ENCODE measurements at places on chromosomes 7 and 10.

DNA sequence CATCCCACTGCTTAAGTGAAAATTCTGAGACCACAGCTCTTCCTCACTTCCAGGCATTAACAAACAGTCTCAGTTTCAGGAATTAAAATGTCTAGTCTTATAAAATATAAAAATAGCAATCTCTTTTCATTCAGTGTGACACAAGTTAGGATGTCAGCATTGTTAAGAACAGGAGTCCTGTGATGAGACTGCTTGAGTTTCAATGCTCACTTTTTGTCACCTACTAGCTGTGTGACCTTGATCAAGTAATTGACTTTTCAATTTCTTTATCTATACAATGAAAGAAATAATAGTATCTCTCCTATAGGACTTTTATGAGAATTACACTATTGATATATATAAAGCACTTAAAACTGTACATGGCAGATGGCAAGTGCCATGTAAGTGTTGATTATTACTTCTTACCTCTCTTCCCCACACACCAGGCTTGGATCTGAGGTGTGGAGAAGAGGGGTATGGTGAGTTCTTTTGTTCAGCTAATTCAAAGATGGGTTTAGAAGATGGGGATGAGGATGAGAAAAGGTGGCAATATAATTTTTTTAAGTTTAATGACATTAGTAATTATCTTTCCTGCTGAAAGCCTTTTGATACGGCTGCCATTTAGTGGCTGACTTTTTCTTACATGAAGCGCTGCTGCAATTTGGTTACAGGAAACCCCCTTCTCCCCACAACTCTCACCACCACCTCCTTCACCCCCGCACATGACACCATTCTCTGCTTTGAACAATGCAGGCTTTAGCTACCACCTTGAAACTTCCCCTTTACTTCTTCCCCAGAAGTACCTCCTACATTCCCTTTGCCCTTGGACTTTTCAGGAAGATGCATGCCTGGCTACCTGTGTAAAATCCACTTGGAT is 20.8 kb upstream of the HYAL4 start:
- no peak for DNase-seq

- no peak for DNase-seq
These were observed 39.4 kb upstream of the CHCHD3 start for GRCh38 chr7:133121175-133121844.

DNA sequence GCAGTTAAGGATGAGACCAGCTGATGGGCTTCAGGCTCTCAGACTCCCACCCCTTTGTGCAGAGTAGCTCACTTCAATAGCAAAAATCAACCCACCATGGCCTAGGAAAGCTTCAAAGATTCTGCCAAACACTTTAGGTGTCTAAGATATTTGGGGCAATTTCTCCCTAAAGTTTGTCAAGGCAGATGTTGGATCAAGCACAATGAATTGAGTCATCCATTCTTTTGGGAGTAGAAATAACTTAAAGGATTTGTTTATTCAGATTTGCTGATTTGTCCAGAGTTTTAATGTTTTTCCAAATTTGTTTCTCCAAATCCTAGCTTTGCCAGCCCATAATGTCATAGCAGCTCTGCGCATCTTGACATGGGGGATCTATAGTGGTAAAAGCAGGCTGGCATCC is 855.1 kb downstream of the LRMDA start:
- DNase-seq: no peak

GRCh38 chr10:124698545-124699469 is 45.4 kb downstream of the FAM53B start:
- no peak for DNase-seq

DNA sequence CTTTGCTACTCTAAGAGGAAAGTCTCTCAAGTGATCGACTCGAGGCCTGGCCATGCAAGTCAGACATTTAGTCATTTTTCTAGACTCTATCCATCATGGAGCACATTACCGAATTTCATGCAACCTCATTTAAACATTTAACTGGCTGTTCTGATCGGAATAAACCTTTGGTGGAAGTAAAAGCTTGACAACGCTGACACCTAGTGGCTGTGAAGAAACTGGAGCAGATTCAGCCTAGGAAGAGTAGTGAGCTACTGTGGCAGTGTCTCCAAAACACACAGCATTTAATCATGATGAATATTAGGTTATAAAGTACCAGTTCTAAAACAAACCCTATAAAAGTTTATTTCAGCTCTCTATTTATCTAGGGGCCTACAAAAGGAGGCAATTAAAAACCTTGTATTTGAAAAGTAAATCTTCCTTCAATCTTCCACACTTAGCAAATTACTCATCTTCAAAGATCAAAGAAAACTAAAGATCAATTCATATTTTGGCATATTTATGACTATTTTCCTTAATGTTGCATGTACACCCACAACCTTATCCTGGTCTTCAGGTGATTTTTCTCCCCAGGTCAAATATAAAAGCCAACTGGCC is 175.0 kb downstream of the CTNNA3 start:
- DNase-seq: peak; percentile 68

DNA sequence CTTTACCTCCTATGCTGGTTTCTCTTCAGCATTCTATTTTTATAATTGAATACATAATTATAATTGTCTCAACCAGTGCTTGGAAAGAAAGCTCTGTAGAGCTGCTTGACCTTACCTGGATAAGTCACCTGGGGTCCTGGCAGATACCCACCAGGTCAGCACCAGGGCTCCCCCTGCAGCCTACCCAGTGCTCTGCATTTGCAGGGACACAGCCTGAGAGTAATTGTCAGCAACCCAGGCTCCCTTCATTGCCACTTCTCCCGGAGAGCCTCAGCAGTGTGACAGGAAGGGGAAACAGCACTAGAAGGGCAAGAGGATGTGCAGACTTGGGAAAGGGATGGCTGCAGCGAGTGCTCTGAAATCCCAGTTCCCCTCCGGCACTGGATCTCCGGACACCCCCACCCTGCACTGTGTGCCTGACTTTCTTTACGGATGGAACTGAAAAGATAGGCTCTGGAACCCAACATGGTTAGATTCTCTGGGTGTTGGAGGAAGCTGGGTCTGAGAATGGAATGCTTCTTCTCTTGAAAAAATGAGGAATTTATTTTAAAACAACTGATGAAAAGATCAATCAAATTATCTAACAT is 11.4 kb upstream of the PAX4 start:
- no peak for DNase-seq

- no peak for DNase-seq
These were observed 111.3 kb upstream of the ASAH2 start for GRCh38 chr10:50362547-50363125.

DNA sequence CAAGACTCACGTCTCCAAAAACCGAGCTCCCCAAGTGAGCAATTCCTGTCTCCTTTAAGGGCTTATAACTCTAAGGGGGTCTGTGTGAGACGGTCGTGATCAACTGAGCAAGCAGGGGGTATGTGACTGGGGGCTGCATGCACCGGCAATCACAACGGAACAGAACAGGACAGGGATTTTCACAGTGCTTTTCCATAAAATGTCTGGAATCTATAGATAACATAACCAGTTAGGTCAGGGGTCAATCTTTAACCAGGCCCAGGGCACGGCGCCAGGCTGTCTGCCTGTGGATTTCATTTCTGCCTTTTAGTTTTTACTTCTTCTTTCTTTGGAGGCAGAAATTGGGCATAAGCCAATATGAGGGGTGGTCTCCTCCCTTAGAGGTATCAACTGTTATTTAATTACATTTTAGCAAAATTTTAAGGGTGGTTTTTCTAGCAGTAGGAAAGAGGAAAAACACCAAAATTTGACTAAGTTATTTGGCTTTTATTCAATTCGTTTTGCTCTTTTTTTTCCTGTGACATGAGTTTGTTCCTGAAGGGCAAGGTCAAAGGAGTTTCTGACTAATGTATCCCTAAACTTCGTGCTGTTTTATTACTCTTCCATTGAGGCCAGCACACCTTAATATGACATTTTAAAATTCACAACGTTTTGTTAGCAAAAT is 121.4 kb upstream of the SEC61G start:
- DNase-seq: no peak

GRCh38 chr7:116290740-116291139 is 80.4 kb downstream of the TES start:
- no peak for DNase-seq

DNA sequence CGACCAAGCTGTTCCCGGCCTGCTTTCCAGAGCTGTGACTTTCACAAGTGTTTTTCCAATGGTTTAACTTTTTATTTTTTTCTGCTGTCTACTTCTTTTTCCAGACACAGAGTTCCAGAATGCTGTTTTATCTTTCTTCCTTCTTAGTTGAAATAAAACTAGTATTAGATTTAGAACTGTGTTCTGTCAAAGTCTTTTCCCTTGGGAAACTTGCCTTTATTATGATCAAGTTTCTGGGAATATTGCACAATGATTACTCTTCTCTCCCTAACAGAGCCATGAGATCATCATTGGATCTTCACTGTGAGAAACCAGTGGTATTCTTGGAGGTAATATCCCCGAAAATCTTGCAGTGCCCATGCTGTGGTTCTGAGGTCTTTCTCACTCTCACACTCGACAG is 104.9 kb upstream of the KCND2 start:
- DNase-seq: peak; percentile 16

DNA sequence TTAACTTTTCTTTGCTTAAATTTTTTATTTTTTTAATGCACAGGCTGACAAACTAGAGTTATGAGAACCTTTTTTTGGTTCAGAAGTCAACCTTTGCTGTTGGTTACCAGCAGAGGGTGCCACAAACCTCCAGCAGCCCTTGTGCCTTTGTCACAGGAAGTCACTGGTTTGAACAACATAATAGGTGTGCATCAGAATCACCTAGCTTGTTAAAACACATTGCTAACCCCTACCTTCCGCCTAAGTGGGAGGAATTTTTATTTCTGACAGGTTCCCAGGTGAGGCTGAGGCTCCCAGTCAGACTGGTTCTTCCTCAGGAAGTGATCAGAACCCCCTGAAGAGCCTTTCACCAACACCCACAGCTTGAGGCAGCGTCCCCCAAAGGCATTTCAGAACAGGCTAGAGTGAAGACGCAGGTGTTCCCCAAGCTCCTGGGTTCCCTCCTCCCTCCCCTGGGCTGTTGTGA is 22.6 kb upstream of the VDAC2 start:
- DNase-seq: peak; percentile 66

DNA sequence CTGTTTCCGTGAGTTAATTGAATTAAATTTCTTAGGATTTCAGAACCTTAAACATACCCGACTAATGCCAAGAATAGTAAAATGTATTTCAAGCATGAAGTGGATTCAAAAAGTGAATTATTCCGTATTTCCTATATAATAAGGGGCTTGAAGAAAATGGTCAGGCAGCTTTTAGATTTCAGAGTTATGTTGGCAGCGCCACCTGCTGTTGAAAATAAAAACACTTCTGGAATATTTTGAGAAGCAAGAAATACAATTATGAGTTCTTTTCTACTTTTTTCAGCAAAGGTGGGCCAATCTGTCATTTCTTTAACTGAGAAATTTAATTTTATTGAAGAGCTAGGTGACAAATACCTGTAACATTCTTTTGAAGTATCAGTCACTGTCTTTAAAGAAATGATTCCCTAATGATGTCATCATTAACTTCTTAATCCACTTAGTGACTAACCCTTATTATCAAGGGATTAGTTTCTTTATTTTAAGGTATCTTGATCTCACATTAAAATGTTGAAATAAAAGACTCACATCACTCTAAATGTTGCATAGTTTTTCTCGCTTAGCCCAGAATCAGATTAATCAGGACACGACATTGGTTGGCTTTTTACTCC is 36.6 kb upstream of the AGR3 start:
- DNase-seq: peak; percentile 47

DNA sequence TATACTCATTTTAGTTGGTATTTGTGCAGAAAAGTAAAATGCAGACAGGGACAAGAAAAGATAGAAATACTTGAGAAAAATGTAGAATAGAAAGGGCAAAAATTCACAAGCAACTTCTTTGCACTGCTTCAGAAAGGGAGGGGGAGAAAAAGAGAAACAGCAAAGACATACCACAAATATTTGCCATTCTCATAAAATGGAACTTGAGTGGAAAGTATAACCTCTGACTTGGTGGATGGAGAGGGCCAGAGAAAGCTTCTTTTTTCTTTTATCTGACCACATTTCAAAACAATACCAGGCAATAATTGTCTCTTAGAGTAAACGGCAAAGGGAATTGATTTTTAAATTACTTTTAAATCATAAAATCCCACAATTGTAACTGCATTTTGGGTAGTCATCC is 35.8 kb upstream of the TRUB1 start:
- peak; percentile 22 for DNase-seq

DNA sequence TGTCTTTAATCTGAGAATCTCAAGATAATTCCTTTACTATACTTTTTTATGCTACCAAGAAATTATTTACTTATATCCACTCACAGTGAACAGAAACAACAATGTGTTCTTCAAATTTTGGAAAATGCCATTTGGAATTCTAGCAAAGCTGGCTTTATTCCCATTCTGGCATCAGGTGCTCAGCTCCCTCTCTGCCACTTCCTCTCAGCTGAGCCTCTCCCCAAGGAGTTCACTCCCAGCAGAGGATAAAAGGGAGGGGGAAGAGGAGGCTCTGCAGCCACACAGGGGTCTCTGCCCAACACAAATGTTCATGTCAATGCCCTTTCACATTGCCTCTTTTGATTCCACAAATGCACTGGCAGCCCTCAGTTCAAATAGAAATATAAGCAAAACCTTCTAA is 116.9 kb downstream of the CPEB3 start:
- no peak for DNase-seq

DNA sequence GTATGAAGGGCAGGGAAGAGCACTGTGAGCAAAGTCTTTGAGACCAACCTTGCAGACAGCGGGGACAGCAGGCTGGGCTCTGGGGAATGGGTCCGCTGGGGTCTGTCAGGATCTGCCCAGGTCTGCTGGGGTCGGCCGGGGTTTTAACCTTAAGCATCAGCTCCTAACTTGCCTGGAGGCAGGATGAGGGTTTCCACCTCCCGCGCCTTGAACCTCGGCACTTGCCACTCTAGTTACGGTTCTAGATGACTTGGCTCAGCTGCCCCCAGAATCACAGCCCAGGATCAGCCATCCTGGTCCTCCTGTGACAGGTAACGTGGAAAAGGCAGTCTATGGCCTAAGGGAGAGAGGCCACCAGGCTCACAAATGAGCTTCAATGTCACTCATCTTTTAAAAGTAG is 50.4 kb upstream of the CACUL1 start:
- no peak for DNase-seq

DNA sequence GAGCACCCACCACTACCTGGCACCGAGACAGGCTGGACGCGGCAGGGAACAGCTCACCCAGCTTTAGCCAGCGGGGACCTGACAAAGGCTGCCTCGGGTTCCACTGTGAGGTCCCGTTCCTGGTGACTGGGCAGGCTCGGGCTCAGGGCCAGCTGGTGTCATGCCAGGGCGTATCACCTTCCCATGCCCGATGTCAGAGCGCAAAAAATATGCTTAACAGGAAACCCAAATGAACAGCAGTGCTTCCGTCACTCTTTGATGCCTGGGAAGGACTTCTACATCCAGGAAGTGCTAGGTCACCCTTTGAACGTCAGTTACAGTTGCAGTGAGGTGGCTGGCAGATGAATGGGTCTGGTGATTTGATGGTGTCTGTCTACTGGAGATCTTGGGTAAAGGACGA is 106.0 kb downstream of the ADARB2 start:
- no peak for DNase-seq

DNA sequence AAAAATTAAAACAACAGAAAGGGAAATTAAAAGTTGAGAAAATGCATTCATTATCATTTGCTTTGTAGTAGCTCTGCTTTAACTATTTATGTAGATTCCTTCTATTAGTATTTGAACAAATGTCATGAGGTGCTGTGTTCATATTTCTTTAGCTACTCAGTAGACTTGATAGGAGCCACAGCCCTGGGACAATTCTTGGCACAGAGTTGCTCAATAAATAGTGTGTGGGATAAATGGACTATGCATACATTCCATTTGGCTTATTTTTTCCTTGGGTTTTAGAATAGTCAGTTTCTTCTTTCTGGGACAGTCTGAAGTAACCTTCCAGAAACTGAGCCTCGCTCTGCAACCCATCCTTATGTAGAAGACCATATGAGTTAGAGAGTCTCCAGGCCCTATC is 13.4 kb downstream of the RPP30 start:
- peak; percentile 22 for DNase-seq

- no peak for DNase-seq
These were observed 25.4 kb upstream of the ZNF107 start for GRCh38 chr7:64640504-64640903.
